ENCODE measurements at places on chromosomes 11 and 22. TPM values are rescaled to one million over a fixed set of nuclear protein-coding genes. Genes with fewer than 3 reads are reported as not detected.
A peak's percentile ranks its signal among the peaks of the same experiment; 100 is the strongest.

GRCh38 chr22:28955817-28956216 is 72.4 kb downstream of the ZNRF3 start:
- no peak for DNase-seq

DNA sequence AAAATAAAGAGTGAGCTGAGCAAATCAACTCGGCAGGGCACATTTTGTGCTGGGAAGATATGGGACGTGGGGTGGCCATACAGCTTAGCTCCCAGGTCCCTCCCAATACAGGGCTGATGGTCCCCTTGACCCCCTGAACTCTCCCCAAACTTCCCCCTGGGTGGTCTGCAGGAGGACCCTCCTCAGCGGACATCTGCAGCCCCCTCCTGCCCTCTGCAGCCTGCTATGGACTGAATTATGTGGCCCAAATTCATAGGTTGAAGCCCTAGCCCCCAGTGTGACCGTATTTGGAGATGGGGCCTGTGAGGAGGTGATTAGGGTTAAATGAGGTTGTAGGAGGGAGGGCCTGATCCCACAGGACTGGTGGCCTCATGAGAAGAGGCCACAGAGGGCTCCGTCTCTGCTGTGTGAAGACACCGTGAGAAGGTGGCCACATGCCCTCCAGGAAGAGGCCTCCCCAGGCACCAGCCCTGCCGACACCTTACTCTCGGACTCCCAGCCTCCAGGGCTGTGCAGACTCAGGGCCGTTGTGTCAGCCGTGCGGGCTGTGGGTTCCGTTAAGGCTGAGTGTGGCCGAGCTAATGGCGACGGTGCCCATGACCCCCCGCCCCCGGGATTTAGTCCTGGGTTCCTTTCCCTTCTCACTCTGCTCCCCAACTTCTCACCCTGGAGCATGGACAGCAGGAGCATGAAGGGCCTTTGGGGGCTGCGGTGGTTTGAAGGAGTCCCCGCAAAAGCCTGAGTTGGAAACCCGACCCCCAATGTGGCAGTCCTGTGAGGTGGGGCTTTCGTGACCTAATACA is 1042.8 kb downstream of the BRD1 start:
- no peak for DNase-seq

ACTN3 gene
- not detected for total RNA-seq

DNA sequence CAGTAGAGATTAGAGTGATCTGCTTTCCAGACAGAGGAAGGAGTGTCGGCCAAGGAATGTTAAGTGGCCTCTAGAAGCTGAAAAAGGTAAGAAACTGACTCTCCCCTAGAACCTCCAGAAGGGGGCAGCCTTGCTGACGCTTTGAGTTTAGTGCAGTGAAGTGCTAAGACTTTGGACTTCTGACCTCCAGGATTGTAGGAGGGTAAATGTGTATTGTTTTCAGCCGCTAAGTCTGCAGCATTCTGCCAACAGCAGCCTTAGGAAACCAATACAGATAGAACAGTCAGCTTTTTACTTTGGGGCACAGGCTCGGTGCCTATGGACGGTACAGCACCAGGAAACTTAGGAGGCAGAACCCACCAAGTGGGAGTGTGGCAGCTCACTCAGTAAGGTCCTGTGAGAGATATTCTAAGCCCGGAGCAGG is 3.6 kb upstream of the TBC1D22A start:
- peak; percentile 89 for DNase-seq

OR6A2 gene
- total RNA-seq, result 0.92 TPM

DNA sequence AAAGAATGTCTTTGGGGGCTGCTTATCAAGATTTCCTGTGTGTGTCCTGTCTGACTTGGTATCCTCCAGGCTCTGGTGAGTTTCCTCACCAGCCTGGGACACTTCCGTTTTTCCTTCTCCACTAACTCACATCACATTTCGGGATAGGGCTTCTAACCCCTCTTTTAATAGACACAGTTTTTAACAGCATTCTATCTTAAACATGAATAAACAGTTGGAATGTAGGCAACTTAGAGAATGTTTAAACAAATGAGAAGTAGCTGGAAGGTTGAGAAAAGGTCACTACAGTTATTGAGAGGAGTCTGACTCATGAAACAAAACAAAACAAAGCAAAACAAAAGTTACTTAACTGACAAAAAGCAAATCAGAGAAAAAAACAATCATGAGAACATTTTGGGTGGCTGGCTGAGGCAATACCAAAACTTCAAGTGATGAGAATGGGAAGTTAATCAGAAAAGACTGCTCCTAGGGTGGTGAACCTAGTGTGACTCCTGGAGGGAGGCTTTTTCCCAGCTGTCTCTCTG is 64.7 kb upstream of the CTSC start:
- DNase-seq, result peak; percentile 5

GRCh38 chr11:77806993-77807392 is 13.5 kb downstream of the RSF1 start:
- no peak for DNase-seq

- peak; percentile 6 for DNase-seq
Measured at GRCh38 chr11:33624083-33624482, 76.5 kb downstream of the C11orf91 start.

DNA sequence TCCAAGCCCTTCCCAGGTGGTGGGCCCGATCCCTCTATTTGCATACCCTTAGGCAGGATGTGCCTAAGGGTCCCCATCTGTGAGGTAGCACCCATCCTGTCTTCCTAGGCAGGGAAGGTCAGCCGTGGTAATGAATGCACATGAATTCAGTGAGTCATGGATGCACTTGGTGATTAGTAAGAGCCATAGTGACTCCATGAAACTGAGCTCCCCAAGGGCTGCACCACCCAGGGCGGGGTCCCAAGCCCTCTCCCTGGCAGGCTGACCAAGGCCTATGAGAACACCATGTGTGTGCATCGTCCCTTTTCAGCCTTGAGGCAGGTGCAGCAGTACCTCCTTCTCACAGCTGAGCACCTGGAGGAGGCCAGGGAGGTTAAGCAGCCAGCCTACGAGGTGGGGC is 15.6 kb upstream of the SUSD2 start:
- DNase-seq, result no peak

DNA sequence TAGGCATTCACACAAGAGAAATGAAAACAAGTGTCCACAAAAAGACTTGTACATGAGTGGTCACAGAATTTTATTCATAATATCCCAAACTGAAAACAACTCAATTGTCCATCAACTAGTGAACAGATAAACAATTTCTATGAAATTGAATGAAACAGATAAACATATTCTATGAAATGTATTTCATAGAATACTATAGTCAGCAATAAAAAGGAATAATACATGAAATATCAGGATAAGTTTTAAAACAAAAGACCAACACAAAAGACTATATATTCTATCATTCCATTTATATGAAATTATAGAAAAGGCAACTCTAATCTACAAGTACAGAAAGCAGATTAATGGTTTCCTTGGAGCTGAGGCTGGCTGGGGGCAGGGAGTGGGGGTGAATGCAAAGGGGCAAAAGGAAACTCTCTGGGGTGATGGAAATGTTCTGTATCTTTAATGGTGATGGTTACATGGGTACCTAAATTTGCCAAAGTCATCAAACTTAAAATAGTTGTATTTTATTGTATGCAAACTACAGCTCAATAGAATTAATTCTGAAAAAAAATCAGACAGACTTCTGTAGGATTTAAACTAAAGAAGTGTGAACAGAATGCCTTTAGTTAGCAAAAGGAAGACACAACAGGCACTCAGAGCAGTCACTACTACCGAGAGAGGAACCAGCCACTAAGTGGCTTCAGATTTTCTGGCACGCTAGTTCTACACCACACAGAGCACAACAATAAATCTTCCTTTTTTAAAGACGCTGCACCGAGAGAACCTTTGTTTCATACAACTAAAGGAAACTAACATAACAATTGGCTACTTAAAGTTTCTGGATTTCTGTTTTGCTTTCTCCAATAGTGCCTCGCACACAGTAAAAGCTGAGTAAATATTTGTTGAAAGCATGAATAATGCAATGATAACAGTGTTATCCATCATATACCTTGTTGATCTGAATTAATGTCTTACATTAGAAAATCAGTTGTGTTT is 15.4 kb downstream of the CCDC34 start:
- no peak for DNase-seq

DNA sequence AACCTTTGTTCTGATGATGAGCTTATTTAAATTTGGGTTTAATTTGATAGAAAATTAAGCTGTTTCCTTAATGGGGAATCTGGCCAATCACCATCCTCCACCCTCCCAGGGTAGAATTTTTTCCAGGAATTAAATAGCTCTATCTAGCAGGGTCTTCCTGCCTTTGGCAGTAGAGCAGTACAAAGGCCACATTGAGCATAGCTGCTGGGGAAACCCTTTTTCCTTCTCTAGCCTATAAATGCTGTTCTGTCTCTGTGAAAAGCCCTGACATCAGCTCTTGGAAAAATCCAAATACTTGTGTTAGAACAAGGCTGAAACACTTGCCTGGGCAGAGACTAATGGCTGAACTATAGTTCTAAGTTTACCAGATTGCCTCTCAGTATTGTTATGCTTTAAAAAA is 55.1 kb downstream of the ARHGEF12 start:
- DNase-seq, result no peak

BTG4 gene
- total RNA-seq, result not detected
